Stimulated activated CD4-positive, alpha-beta T cell treated with anti-CD3 and anti-CD28 coated beads, Interleukin-15, amount 100 ng/mL, for 24 hours (primary cell): ENCODE measurements at places on chromosomes 16 and 17.

GRCh38 chr17:81140018-81140417, 25.3 kb upstream of the PVALEF start:
- no peak for DNase-seq

GRCh38 chr16:87615621-87616041, 13.3 kb downstream of the JPH3 start:
- no peak for DNase-seq

- DNase-seq: no peak
These were observed 1.1 kb upstream of the FAM20A start for GRCh38 chr17:68602289-68602688.

- no peak for DNase-seq
These were observed 49.8 kb downstream of the UBE2G1 start for GRCh38 chr17:4316648-4317047.

DNA sequence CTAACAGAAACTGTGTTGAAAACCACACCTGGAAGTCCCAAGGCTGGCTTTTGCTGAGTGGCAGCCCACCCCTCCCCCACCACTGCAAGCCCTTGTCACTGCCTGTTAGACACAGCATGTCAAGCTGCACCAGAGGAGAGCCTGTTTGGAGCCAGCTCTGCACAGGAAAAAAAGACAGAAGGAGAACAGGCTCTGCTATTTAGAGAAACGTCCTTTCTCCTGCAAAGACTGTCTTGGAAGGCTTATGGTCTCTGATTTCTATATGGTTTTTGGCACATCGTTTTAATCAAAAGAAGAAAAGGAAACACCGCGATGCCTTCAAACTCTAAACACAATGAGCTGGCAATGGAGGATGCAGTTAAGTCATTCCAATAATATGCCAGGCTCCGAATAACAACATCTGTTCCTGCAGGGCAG, 275.5 kb downstream of the MAP2K4 start:
- DNase-seq: no peak

GRCh38 chr16:54346041-54346440, 59.5 kb upstream of the IRX3 start:
- no peak for DNase-seq

DNA sequence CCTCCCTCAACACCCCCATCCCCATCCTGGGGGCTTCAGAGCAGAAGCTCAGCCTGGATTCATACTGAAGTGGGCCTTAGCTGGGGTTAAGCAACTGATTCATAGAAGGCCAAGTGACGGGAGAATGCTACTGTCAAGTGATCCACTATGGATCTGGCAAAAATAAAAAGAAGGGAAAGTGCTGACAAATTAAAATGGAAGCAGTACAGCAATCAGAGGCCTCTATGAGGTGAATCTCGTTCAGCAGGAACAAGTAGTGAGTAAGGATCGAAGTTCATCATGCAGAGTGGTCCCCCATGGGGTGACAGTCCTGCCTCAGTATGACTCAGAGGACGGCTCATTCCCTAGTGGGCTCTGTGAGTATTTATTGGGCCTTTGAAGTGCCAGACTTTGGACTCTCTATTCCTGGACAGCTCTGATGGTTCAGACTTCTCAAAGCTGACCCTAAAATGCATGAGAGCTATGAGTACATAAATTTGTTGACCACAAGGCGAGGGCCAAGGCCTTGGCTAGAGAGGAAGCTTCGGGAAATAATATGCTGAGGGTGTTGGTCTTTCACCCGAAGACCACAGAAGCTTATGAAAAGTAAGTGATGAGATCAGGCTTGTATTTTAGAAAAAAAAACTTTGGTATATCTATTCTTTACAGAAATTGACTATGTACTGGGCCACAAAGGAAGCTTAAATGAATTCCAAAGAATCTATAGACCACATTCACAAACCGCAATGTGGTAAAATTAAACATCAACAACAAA, 5.3 kb upstream of the NSMCE1 start:
- peak; percentile 71 for DNase-seq

GRCh38 chr17:32570081-32570396, 83.2 kb downstream of the CDK5R1 start:
- DNase-seq: no peak

- no peak for DNase-seq
These were observed 5.9 kb downstream of the BAHCC1 start for GRCh38 chr17:81400996-81401722.

- no peak for DNase-seq
These were observed 277.2 kb upstream of the CCL2 start for GRCh38 chr17:33977729-33978514.

GRCh38 chr17:50816271-50816670, 19.1 kb upstream of the WFIKKN2 start:
- no peak for DNase-seq

DNA sequence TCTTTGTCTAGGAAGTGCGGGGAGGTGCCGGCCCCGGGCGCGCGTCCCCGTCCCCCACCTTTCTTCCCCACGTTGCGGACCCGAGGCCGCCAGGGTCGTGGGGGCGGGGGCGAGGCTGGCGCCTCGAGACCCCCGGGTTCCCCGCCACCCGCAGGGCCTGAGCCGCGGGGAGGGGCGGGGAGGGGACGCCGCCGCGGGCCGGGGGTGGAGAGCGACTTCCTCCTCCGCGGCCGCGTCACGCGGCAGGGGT, 1.8 kb upstream of the ACTG1 start:
- no peak for DNase-seq

GRCh38 chr17:69854225-69854780, 220.7 kb upstream of the KCNJ16 start:
- no peak for DNase-seq

DNA sequence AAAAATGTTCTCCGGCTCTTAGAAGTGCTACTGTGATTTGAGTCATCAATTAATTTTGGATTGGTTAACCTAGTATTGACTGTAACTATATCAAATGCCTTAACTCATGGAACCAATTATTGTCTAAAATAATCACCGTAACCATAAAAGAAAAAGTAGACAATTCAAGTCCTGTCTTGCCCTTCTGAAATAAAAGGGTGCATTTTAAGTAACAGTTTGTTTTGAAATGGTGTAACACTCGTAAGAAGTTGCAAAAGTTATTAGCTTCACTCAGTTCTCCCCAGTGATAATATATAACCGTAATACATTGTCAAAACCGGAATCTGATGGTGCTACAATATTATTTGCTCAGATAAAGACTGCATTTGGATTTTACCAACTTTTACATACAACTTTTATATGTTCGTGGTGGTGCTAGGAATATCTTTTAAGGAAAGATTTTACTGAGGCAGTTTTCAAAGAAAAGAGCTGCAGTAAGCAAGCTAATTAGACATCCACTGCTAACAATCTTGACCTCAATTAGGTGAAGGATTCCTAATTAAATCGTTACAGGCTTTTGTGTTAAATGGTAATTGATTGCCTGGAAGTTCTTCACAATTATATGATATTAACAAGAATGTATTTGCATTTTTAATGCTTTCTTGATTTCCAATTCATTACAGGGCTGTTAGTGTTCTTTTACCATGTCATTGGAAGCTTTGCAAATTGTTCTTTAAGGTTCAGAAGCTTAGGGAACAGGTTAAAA, 413.1 kb upstream of the MON1B start:
- DNase-seq: no peak

- no peak for DNase-seq
These were observed 717.8 kb downstream of the WWOX start for GRCh38 chr16:78817200-78817739.

DNA sequence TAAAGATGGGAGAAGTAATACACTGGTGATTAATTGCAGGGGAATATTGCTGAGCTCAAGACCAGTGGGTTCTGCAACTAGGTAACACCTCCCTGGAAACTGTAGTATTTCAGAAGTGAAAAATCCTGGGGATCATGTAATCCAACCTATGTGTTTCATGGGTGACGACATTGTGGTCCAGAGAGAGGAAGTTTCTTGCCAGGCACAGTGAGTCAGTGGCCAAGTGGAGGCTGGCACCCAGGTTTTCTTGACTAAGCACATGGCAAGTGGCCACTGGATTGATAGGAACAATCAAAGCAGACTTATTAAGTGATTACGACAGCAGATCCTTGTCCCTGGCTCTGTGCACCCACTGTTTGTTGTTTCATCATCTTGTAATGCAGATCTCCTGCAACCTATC, 14.6 kb upstream of the CIITA start:
- no peak for DNase-seq

- peak; percentile 60 for DNase-seq
These were observed 146.6 kb downstream of the USP22 start for GRCh38 chr17:20896153-20896649.
